ENCODE measurements at places on chromosomes 13 and 19.

GRCh38 chr13:24651718-24652345 lies 28.4 kb upstream of the ATP12A start:
- no peak overlapping the region for H3K27ac ChIP-seq
- no peak overlapping the region for H3K4me3 ChIP-seq
- no peak for DNase-seq
- H3K36me3 ChIP-seq = no peaks in the 10 kb centered on the region
- H3K27me3 ChIP-seq = peaks cover 8% of the 10 kb centered on the region

DNA sequence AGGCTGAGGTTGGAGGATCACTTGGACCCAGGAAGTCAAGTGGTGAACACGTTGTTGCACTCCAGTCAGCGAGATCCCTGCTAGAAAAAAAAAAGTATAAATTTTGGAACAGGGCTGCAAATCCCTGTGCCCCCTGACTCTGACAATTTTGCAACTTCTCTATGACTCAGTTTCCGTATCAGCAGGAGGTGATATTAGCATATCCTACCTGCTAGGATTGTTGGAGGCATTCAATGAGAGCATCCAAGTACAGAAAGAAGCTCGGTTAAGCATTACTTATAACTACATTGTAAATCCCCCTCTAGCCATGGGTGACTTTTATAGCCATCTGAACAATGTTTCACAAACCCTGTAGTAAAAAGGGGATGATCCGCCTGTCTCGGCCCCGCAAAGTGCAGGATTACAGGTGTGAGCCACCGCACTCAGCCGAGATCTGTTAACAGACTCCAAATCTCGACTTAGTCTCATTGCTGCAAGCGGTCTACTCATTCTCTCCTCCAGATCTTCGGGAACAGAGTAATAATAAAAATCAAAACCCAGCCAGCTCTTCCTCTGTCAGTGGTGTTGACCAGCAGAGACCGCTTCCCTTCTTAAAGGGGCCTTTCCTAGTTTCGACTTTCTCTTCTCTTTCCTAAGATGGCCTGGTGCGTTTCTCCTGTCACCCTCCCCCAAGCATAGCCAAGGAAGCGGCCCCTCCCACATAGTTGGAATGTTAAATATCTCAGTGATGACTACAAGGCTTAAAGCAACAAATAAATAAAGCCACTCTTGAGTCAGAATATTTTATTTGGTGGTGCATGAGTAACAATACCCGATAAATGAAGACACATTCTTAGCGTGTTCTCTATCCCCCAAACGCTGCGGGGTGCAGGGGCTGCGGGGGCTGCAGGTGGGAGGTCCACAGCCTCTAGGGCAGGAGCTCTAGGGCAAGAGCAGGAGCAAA lies 10.3 kb upstream of the BICRA start:
- H3K27ac ChIP-seq = no peak overlapping the region
- no peaks in the 10 kb centered on the region for H3K36me3 ChIP-seq
- H3K4me1 ChIP-seq = peaks cover 10% of the 10 kb centered on the region

DNA sequence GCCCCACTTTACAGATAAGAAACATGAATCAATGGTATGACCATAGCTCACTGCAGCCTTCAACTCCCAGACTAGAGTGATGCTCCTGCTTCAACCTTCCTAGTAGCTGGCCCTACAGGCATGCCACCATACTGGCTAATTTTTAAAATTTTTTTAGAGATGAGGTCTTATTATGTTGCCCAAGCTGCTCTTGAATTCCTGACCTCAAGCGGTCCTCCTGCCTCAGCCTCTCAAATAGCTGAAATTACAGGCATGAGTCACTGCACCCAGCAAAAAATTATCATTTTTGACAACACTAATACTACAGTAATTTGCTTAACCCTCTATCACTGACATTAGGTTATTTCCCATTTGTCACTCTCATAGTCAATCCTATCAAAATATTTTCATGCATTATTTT lies 14.7 kb downstream of the CAB39L start:
- no peak for DNase-seq
- no peaks in the 10 kb centered on the region for H3K27me3 ChIP-seq
- peaks cover 17% of the 10 kb centered on the region for H3K36me3 ChIP-seq
- H3K4me1 ChIP-seq = no peaks in the 10 kb centered on the region
- no peak overlapping the region for H3K4me3 ChIP-seq

GRCh38 chr13:59346999-59347723 lies 816.6 kb downstream of the DIAPH3 start:
- H3K4me1 ChIP-seq = no peaks in the 10 kb centered on the region
- H3K36me3 ChIP-seq = no peaks in the 10 kb centered on the region
- H3K4me3 ChIP-seq = no peak overlapping the region
- H3K27ac ChIP-seq = no peak overlapping the region
- H3K27me3 ChIP-seq = no peaks in the 10 kb centered on the region

GRCh38 chr13:94662274-94662945 lies 49.9 kb downstream of the SOX21 start:
- H3K36me3 ChIP-seq = no peaks in the 10 kb centered on the region
- no peak overlapping the region for H3K27ac ChIP-seq
- DNase-seq = no peak
- H3K4me1 ChIP-seq = no peaks in the 10 kb centered on the region
- H3K27me3 ChIP-seq = peaks cover 21% of the 10 kb centered on the region

DNA sequence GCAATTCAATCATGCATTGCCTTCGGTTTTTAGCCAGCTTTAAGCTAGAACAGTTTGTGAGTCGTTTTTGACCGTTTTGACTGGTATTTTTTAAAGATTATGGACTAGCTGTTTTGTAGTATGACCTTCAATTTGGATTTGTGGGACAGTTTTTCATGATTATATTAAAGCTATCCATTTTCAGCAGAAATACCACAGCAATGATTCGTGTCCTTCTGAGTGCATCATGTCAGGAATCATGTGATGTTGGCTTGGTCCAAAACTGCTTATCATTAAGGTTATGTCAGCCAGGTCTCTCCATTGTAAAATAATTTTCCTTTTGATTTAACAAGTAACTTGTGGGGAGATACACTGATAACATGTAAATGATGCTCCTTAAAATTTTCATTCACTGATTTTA lies 229.0 kb downstream of the POSTN start:
- no peaks in the 10 kb centered on the region for H3K27me3 ChIP-seq
- H3K27ac ChIP-seq = no peak overlapping the region
- no peaks in the 10 kb centered on the region for H3K4me1 ChIP-seq
- H3K36me3 ChIP-seq = no peaks in the 10 kb centered on the region

DNA sequence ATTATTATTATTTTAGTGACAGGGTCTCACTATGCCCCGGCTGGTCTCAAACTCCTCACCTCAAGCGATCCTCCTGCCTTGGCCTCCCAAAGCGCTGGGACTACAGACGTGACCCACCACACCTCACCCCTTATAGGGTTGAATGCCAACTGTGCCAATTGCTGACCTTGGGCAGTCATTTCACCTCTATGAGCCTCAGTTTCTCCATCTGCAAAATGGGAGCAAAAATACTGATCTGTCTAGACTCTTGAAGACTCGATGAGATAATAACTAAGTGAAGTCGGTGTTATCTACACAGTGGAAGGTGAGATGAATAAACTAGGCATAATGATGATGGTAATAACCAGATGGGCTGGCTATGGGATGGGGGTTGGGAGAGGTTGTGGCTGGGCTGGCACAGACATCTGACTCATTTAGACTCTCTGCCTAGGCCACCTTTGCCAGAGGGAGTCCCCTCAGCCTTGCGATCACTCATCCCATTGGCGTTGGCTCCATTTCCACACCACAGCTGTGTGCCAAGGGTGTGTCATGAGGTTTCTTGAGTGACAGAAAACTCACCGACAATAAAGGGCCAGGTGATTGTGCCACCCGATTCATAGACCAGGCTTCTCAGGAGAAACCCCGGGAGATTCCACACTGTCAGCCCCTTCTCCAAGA lies at the start of gene CASP14:
CASP14 (plus strand) TSS at position 596 of the 657 bp plus-strand sequence. CDS start 2,772 bp downstream, outside the sequence.
- H3K36me3 ChIP-seq = no peaks in the 10 kb centered on the region
- peaks cover 15% of the 10 kb centered on the region for H3K27me3 ChIP-seq
- no peaks in the 10 kb centered on the region for H3K4me1 ChIP-seq
- no peak for DNase-seq

- H3K36me3 ChIP-seq = no peaks in the 10 kb centered on the region
- no peak for DNase-seq
- no peak overlapping the region for H3K4me3 ChIP-seq
- H3K27me3 ChIP-seq = no peaks in the 10 kb centered on the region
These were observed 35.4 kb upstream of the MAP3K10 start for GRCh38 chr19:40155749-40156265.

DNA sequence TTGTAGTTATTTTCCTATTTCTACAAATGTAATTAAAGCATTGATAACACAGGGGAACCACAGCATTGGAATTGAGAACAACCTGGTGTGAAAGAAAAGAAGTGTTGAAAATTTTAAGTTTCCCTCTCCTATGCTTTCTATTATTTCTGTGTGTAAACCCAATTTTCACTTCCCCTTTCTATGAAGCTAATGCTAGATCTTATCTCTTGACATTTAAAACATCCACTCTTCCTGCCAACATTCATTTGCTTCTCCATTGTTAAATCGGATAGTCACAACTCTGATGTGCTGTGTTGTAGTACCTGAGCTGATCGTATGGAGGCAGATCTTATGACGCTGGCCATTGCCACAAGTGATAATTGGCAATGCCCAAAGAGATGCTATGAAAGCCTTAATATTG lies 203.0 kb downstream of the ITGBL1 start:
- no peaks in the 10 kb centered on the region for H3K36me3 ChIP-seq
- no peak overlapping the region for H3K27ac ChIP-seq
- no peaks in the 10 kb centered on the region for H3K27me3 ChIP-seq
- H3K4me3 ChIP-seq = no peak overlapping the region
- DNase-seq = no peak

DNA sequence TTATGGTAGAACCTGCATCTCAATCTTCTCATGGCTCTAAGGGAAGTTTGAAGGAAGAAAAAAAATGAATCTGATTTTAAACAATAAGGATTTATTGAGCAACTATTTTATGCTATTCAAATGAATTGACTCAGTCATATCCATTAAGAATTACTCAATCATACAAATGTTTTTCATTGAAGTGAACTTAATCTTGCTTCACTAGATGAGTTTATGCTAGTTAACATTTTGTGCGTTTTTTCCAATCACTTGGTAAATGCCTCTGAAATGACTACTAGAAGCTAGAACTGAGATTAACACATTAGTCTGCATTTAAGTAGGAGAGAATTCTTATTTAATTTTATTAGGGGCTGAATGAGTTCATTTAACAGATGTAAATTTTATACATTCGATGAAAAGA lies 25.2 kb downstream of the RXFP2 start:
- no peak overlapping the region for H3K27ac ChIP-seq
- H3K27me3 ChIP-seq = peaks cover 3% of the 10 kb centered on the region
- H3K4me3 ChIP-seq = no peak overlapping the region
- no peak for DNase-seq
- no peaks in the 10 kb centered on the region for H3K36me3 ChIP-seq
- H3K4me1 ChIP-seq = no peaks in the 10 kb centered on the region

- no peaks in the 10 kb centered on the region for H3K27me3 ChIP-seq
- peaks cover 42% of the 10 kb centered on the region for H3K36me3 ChIP-seq
- DNase-seq = no peak
- no peak overlapping the region for H3K4me3 ChIP-seq
These were observed 2.7 kb downstream of the CALM3 start for GRCh38 chr19:46603752-46604231.

GRCh38 chr19:3575949-3576673 lies 3.4 kb downstream of the HMG20B start:
- no peak overlapping the region for H3K27ac ChIP-seq
- H3K4me3 ChIP-seq = no peak overlapping the region
- no peaks in the 10 kb centered on the region for H3K27me3 ChIP-seq

DNA sequence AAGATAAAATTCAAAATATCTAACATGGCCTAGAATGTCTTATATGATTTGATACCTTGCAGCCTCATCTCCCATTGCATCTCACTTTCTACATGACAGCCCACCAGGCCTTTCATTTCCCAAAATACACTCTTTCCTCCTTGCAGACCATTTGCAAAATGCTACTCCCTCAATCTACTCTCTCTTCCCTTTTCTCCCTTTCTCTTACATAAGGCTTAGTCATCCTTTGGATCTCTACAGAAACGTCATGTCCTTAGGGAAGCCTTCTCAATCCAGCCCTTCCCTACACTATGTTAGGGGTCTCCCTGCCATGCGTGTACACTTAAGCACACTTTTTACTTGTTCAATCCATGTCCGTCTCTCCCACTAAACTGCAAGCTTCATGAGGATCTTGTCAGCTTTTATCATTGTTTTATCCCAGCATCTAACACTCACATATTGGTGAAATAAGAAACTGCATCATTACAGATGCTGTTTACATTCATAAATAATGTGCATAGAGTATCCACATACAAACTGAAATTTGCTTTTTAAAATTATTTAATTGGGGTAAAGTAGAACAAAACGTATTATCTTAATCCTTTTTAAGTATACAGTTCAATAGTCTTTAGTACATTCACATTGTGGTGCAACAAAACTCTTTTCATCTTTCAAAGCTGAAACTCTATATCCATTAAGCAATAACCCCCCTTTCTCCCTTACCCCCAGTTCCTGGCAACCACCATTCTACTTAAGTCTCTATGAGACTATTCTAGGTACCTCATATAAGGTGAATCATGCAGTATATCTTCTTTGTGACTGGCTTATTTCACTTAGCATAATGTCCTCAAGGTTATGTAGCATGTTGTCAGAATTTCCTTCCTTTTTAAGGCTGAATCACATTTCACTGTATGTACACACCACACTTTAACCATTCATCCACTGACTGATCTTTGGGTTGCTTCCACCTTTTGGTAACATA lies 11.5 kb upstream of the WBP4 start:
- no peaks in the 10 kb centered on the region for H3K27me3 ChIP-seq
- H3K4me1 ChIP-seq = peaks cover 42% of the 10 kb centered on the region
- DNase-seq = no peak
- no peak overlapping the region for H3K4me3 ChIP-seq
- H3K36me3 ChIP-seq = no peaks in the 10 kb centered on the region

- no peaks in the 10 kb centered on the region for H3K36me3 ChIP-seq
- DNase-seq = no peak
- no peak overlapping the region for H3K27ac ChIP-seq
- H3K4me1 ChIP-seq = no peaks in the 10 kb centered on the region
- no peak overlapping the region for H3K4me3 ChIP-seq
These were observed 545.2 kb downstream of the IRS2 start for GRCh38 chr13:109241160-109241559.

GRCh38 chr19:5600797-5601196 lies 21.8 kb downstream of the SAFB2 start:
- H3K36me3 ChIP-seq = peaks cover 93% of the 10 kb centered on the region
- H3K27ac ChIP-seq = no peak overlapping the region
- H3K4me3 ChIP-seq = no peak overlapping the region
- H3K27me3 ChIP-seq = no peaks in the 10 kb centered on the region

GRCh38 chr13:75802161-75802560 lies 166.0 kb downstream of the LMO7 start:
- peaks cover 34% of the 10 kb centered on the region for H3K36me3 ChIP-seq
- peaks cover 4% of the 10 kb centered on the region for H3K4me1 ChIP-seq
- no peak for DNase-seq
- no peaks in the 10 kb centered on the region for H3K27me3 ChIP-seq
